ENCODE measurements at places on chromosomes 1 and 21. TPM values are rescaled to one million over a fixed set of nuclear protein-coding genes. Genes with fewer than 3 reads are reported as not detected.

Gene PADI2
- total RNA-seq: 11.8 TPM

GRCh38 chr1:54247863-54248515, 48.0 kb downstream of the MRPL37 start:
- DNase-seq: no peak

DNA sequence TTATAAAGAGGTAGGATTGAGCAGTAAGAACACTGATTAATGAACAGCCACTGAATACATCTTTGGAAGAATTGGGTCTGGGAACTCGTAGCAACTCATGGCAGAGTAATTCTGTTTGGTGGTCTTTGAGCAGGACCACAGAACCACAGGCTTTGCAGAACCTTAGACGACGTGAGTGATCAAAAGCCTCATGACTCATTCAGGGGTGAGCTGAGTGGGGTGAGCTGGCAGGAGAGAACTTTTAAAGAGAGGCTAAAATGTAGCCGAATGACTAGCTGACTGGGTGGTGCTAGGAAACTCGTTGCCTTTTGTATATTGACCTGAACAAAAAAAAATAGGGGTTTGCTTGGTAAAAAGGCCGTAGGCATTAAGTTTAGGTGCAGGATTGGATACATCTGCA, 313.8 kb downstream of the TGFB2 start:
- no peak for DNase-seq

GRCh38 chr1:30872033-30872947, 36.3 kb downstream of the SDC3 start:
- DNase-seq: no peak

GRCh38 chr1:1354271-1355247, 3.8 kb downstream of the MXRA8 start:
- DNase-seq: no peak

Data from skin of body (tissue), 3 donors.